ENCODE measurements at places on chromosomes 6 and 20.

DNA sequence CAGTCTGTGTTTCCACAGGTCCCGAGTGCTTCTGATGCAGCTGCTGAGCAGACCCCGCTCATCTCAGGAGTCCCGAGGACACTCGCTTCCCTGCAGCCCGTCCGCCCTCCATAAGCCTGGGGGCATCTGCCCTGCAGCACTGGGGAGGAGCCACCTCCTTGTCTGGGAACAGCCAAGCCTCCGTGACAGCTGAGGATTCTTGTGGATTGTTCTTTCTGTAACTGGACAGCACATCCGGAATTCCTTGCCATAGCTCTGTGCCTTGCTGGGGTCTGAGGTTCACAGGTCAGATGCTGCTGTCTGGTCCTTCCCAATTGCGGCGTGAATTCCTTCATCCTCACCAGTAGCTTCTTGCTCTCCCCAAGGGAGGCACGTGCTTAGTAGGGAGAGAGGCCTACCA is 38.4 kb upstream of the FNDC1 start:
- no peak for DNase-seq

- peak; percentile 74 for DNase-seq
These were observed 2.7 kb downstream of the AKAP12 start for GRCh38 chr6:151242420-151242861.

DNA sequence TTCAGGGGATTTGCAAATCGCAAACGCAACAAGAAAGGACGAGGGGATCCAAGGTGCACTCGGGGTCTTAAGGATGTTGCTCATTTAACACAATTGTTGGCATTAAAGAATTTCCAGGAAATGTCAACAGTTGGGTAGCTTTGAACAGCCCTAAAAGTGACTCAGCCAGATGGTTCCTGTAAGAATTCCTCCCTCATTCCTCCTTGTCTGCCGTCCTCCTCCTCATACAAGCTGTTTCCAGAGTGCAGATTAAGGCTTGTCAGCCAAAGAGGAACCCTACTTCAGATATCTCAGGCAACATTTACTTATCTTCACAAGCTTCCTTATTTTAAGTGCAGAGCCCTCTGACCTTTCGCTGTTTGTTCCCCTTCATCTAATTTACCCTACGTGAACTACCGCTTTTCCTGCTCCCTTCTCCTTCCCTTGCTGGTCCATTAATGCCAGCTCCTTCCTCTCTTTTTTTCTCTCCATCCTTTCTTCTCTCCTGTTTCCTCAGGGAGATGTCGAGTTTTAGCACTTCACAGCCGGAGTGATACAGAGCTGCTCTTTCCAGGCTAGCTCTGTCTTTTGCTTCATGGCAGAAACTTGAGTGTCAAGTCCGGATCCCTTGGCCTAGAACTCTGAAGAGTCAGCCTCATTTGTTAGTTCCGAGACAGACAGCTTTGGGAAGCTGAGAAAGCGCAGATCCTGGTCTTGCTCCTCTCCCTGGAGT is 26.1 kb upstream of the TBC1D7 start:
- DNase-seq, result no peak

GRCh38 chr20:37797669-37798175 is 103.9 kb downstream of the CTNNBL1 start:
- no peak for DNase-seq

- peak; percentile 37 for DNase-seq
These were observed 45.4 kb downstream of the CDS2 start for GRCh38 chr20:5172167-5172601.

DNA sequence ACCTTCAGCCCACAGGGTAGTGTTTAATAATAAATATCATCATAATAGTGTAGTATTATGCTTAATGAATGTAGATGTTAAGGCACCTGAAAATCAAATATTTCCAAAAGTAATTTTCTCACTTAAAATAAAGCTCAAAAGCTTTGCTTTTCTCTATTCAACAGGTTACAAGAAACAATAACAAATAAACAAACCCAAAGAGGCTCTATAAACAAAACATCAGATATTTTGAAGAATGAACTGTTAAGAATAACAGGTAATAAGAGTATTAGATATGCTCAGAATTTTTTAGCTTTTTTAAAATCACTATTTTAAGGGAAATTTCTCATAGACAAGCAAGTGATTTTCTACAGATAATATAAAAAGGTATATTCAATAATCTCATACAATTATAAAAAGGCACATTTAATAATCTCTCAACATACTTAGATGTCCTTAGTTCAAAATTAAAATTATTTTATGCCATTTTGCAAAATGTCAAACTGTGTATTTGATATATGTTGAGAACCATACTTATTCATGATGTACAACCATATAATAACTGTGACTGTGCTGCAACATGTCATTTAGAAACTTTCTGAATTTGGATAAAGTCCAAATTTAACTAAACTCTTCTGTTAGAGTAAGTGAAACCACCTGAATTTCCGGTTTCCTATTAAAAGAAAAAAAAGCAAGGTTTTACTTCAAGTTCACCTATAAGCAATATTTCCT is 35.8 kb downstream of the PHIP start:
- no peak for DNase-seq

DNA sequence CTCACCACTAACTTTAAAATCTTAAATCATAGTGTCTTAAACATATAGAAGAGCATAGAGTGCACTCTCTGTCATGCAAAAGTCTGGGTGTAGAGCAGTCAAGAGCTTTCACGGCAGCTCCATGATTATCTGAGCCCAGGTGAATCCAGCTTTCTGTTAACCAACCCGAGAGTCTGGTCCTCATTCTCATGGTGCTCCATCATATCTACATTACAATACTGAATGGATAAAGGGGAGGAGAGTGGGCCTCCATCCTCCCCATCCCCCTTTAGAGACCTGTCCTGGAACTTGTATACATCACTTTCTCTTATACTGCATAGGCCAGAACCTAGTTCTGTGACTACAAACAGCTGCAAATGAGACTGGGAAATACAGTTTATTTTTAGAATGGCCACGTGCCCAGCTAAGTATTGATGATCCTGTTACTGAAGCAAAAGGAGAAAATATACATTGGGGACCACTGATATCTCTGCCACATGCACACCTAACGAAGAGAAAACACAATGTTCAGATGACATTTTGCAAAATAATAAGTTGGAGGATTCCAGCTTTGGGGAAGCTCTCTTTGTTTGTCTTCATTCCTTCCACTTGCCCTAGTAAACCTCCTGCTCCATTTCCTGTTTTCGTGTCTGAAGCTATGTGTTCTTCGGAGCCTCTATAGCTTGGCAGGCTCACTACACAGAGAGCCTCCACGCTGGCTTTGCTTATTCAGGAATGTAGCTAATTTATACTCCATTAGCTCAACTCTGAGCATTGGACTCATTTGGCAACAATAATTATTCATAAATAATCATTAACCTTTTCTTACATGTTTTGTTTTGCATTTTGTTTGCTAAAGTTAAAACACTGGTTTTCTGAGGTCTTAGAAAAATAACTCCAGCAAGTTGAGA is 110.1 kb downstream of the IYD start:
- DNase-seq, result no peak

DNA sequence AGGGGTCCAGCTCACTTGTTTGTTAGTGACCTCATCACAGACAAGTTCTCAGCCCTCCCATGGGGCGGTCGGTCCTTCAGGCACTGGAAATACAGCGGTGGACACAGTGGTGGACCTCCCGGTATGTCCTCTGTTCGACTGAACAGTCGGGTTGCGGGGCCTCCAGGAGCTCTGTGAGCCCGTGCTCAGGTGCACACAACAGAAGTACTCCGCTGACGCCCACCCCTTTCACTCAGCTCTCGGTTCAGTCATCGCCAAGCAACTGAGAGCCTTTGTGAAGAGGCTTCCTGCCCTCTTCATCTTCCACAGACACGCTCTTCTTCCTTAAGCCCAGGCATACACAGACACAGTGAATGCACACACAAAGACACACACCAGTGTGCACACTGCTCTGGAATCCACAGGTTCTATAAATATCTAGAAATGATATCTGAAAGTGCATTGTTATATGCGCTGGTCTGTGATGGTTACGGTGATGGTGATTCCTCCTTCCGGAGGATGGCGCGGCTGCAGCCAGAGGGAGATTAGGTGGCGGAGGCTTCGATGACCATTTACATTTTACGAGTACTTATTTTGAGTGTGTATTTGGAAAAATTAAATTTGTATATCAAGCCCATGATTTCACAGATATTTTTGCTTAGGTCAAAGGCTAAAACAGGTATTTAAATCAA is 46.8 kb upstream of the BHLHE23 start:
- DNase-seq, result no peak

DNA sequence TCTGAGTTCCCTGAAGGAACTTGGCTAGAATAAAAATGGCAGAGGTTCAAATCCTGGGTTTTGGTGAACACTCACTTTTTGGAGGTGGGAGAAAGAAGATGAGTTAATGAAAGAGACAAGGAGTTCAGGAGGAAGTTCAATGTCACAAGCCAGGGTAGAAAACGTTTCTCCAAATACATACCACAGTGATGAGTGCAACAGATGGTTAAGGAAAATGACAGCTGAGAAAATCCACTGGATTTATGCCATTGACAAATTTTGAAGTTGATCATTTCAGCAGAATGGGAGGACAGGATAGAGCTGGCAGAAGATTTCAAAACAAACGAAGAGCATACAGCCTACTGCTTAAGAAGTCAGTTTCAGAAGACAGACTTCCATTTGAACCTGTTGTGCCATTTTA is 122.7 kb downstream of the GFRAL start:
- no peak for DNase-seq

- DNase-seq, result no peak
These were observed 6.1 kb downstream of the CST5 start for GRCh38 chr20:23873370-23874015.

- DNase-seq, result peak; percentile 81
These were observed 71.3 kb upstream of the KCNG1 start for GRCh38 chr20:51094221-51094620.

DNA sequence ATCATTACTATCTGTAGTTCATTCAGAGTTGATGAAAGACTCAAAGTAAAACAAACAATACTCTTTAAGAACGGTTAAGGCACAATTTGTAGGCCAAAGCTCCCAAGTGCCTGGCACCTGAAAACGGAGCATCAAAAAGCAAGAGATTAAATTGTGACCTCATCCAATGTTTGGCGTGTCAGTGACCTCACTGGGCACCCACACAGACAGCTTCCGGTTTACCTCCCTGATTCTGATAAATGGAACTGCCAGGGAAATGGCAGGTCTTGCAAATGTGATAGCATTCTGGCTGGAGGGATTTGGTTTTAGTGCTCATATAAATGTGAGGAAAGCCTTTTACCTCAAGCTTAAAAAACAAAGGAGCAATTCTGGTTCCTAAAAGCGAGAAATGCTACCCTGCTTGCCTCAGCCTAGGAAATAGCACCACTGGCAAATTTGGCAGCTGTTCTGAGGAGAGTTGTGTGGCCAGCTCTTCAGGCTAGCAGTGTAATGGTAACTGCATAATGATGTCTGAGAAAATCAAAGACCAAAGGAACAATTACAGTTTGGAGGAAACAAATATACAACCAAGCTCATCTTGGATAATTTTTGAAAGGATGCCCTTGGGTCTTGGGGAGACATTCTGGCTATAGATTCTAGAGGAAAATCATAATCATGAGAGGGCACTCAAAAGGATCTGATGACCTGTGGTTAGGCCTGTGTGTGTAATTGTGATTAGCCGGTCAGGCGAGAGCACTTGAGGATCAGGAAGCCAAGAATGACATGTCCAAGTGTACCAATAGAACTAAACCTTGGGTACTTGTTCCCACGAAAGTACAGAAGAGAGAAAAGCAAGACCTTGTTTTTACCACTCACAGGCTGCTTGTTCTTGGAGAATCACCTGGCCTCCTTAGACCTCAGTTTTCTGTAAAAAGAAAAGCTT is 174.3 kb downstream of the TFAP2B start:
- no peak for DNase-seq

DNA sequence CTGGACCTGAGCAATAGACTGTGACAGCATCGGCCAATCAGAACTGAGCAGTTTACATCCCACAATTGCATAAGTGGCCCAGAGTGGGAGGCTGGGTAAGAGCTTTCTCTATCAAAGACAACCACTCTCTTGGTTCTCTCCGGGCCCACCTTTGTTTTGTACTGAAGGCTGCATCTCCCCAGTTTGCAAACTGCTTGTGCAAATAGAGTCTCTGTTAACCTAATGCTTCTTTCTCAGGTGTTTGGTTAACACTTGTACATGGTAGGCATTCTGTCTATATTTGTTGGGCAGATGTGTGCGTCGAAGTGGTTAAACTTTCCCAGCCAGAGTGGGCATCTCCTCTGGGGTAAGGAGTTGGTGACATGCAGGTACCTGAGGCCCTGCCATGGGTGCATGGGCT is 177.1 kb downstream of the CDH26 start:
- no peak for DNase-seq

DNA sequence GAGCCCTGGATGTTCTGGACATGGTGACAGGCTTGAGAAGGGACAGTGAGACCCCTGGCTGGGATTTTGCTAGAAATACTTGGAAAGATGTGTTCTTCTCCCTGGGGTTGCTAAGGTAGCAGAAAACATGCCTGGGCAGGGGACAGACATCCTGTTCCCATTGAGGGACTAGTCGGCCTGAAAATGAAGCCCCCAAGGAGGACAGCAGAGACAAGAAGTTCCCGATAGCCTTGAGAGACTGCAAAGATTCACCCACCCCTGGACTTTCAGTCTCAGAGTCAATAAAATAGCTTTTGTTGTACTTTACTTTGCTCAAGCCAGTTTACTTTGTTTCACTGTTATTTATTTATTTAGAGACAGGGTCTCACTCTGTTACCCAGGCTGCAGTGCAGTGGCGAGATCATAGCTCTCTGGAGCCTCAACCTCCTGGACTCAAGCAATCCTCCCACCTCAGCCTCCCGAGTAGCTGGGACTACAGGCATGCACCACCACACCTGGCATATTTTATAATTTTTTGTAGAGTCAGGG is 28.4 kb downstream of the ATP9A start:
- DNase-seq, result no peak

- DNase-seq, result no peak
These were observed 6.1 kb downstream of the MDFI start for GRCh38 chr6:41644297-41644879.

DNA sequence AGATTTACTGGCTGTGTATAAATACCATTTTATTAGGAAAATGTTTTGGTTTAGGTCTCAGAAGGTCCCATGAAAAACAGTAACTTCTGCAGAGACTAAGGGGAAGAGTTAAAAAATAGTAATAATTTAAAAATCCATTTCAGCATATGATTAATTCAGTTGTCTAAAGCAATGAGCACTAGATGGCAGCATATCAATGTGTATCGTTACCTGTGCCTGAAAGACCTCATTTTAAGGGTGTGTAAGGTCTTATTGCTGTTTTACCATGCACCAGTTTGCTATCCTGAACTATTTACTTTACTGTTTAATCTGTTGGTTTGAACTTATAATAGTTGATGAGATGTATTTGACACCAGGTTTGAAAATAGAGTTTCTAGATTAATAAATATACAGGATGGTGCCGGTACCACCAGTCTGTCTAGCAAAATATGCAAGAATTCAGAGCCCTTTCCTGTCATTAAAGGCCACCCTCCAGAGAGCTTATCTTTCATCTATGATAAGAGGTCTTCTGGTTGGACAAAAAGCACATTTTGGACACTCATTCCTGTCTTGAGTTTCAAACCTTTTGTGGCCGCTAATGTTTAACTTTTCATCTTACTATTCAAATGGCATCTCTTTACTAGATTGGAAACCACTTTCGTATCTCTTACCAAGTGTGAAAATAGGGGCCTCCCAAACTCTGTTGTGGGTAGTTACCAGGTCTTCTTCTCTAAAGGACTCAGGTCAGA is 8.9 kb upstream of the AHI1 start:
- DNase-seq, result peak; percentile 68

Measured in G401 (cell line).